ENCODE measurements at places on chromosomes 5 and 9.

GRCh38 chr9:136567651-136568287 lies 21.9 kb upstream of the NOTCH1 start:
- DNase-seq, result peak; percentile 17

DNA sequence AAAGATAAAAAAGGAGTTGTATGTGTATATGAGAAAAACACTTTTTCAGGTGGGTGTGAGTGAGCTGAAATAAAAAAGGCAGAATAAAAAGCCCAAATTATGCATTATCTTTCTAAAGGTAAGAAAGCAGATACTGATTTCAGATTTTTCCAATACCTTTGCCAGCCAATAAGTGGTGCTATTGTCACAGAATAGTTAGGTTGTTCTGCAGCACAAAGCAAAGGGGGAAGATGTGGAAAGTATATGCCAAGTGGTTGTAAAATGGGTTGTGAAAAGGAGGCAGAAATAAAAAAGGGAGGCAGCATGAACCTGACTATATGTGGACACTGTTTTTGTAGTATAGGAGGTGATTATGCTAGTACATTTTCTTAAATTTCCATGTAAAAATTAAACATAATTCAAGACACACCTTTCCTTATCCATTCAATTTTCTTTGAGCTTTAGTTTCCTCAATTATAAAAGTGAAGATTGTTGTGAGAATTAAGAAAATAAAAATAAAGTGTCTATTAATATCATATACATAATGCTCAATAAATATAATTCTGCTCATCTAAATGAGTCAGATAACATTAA lies 106.7 kb downstream of the SMIM15 start:
- DNase-seq, result no peak

DNA sequence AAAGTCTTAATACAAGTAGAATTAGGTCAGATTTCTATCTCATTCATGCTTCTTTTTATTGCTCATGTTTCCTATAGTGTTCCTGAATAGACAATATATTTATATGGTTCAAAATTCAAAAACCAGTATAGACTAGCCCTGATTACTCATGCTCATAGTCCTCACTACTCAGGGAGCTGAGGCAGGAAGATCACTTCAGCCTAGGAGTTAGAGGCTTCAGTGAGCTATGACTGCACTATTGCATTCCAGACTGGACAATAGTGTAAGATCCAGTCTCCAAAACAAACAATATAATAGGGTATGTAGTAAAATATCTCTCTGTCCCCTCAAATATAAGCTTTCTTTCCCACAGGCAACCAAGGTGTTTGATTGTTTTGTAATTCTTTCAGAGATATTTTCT lies 2.4 kb downstream of the ANKRD31 start:
- no peak for DNase-seq

- DNase-seq, result no peak
These were observed 282.7 kb downstream of the GAS1 start for GRCh38 chr9:86664603-86665002.

- no peak for DNase-seq
These were observed 292.7 kb upstream of the NREP start for GRCh38 chr5:112049738-112050137.

DNA sequence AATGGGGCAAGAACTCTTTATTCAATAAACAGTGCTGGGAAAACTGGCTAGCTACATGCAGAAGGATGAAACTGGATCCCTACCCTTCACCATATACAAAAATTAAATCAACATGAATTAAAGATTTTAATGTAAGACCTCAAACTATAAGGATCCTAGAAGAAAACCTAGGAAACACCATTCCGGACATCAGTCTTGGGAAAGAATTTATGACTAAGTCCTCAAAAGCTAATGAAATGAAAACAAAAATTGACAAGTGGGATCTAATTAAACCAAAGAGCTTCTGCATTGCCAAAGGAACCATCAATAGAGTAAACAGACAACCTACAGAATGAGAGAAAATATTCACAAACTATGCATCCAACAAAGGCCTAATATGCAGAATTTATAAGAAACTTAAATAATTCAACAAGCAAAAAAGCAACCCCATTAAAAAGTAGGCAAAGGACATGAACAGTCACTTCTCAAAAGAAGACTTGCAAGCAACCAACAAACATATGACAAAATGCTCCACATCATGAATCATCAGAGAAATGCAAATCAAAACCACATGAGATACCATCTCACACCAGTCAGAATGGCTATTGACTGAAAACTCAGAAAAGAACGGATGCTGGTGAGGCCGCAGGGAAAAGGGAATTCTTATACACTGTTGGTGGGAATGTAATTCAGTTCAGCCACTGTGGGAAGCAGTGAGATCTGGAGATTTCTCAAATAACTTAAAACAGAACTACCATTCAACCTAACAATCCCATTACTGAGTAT lies 104.3 kb upstream of the MAP3K1 start:
- no peak for DNase-seq

DNA sequence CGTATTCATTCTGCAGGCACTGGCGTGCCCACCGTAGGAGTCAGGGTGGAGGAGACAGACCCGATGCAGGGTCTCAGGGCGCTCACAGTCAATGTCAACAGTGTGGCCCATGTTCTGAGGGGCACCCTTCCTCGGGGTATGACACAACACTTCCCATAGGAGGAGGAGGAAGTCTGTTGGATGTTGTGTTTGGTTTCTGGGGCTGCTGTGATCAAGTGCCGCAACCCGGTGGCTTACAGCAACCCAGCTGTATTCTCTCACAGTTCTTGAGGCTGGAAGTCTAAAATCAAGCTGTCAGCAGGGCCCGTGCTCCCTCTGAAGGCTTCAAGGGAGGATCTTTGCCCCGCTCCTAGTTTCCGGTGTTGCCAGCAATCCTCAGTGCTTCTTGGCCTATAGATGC lies 5.6 kb upstream of the HNRNPAB start:
- DNase-seq, result no peak

DNA sequence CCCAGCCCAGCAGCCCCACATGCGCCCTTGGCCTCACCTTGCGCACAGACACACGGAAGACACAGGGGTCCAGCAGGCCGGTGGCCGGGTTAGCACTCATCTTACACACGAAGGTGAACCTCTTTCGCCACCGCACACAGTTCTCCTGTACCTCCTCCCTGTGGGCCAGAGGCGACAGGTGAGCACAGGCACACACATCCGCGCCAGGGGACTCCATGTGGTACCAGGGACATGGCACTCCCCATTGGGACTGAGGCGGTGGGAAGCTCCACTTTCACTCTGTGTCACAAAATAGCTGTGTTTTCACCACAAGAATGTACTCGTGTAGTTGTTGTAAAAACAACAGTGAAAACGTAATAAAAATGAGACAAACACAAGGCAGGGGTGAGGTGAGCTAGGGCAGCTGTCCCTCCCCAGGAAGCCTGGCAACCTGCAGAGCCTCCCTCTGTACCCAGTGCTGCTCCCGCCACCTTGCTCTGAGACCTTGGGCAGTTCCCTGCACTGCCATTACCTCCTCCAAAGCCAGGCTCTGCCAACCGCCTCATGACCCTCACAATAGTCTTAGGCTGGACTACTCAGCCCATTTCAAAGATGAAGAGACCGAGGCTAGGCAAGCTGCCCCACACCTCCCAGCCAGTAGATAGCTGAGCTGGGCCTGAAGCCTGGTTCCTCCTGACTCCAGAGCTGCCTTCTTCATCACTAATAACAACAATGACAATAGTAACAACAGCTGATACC lies 16.3 kb upstream of the DPM2 start:
- no peak for DNase-seq

GRCh38 chr5:118791926-118792734 lies 196.2 kb downstream of the DTWD2 start:
- no peak for DNase-seq

All from hypothalamus (tissue), 51 donors.